Central memory CD4-positive, alpha-beta T cell (primary cell): ENCODE measurements at places on chromosomes 2 and 18.

DNA sequence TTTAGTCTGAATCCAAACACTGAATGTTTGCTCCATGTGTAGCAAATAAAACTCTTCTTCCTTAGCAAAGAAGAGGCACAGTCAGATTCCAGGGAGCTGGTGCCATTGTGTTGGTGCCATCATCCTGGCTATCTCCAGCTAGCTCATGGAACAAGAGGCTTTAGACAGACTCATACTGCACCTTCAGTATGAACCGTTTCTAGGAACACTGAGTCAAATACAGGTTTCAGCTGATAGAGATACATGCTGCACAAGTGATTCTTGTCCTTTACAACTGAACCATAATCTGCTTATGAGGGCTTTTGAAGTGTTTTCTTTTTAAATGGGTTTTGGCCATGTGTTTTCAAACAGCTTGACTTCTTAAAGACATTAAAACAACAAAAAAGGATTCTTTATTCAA, 57.9 kb downstream of the DYNC1I2 start:
- DNase-seq, result no peak

- DNase-seq, result peak; percentile 70
Measured at GRCh38 chr2:230866756-230867523, 2.2 kb downstream of the ITM2C start.

- DNase-seq, result no peak
Measured at GRCh38 chr2:183014005-183014404, 24.3 kb downstream of the NCKAP1 start.

DNA sequence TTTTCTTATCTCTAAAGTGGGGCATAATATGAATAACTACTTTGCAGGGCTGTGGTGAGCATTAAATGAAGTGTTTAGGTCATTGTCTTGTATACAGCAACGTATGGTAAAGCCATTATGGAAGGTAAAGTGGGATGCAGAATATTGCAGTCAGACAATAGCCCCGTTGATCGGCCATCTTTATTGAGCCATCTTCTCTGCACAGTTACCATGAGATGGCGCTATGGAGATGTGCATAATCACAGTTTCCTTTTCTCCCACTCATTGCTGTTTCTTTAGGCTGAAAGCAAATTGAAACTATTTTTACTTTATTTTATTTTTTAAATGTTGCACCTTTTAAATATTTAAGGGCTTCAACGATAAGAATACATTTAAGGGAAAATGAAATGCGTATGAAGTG, 108.9 kb downstream of the THSD7B start:
- DNase-seq, result no peak

GRCh38 chr2:30566631-30567030, 119.6 kb downstream of the LCLAT1 start:
- no peak for DNase-seq

DNA sequence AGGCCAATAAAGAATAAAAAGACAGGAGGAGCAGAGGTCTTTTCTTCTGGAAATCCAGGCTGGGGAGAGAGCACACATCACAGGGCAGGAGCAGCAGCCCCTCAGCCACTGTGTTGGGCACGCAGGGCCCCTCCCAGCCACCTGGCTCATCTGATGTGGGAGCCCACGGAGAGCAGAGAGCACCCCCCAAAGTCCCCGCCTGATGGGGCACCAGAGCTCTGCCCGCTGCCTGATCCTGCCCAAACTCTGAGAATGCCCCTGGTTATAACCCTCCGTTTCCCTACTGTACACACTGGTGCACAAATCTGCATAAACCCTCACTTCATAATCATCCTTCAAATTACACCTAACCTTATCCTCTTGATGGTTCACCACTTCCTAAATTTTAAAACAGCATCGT, 111.3 kb downstream of the HDAC4 start:
- peak; percentile 36 for DNase-seq

DNA sequence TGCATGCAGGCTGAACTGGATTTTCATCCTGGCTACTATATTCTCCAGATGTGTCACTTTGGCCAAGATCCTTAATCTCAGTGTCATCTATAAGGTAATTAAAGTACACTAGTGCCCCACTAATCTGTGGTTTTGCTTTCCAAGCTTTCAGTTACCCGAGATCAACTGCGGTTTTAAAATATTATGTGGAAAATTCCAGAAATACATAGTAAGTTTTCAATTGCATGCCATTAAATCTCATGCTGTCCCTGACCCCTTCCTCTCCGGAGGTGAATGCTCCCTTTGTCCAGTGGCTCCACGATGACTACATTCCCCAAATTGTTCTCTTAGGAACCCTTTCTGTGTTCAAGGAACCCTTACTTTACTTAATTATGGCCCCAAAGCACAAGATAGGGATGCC, 5.3 kb upstream of the TYMS start:
- DNase-seq, result no peak

- DNase-seq, result peak; percentile 40
Measured at GRCh38 chr2:7672027-7672684, 754.9 kb downstream of the RNF144A start.

DNA sequence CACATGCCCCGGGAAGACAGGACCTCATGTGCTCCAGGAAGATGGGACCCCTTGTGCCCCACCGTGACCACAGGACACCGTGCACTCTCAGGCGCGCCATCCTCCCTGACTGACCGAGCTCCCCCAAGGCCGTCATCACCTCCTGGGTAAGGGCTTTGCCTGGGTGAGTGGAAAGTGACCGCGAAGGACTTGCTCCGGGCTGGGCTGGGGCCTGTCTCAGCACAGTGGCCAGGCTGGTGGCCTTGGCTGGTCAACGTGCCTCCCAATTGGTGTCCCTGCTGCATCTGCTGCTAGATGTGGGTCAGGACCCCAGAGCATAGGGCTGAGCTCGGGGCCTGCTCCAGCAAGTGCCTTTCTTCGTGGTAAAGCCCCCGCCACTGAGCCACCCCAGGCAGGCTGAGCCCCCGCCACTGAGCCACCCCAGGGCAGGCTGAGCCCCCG, 69.7 kb upstream of the CTDP1 start:
- no peak for DNase-seq

DNA sequence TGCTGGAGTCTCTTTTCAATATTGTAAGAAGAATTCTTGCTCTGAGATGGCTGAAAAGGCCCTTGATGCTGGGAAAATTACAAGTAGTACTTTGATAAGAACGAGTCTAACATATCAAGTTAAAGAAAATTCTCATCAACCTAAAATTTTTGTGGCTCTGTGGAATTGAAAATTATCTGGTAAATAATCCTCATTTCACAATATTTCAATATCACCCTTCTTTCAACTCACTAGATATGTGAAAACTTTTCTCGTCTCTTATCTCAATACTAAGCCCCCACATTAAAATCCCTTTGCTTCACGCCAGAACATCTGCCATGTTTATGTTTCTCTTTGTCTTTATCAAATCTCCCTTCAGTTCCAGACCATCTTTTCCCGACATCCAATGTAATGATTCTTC, 448.8 kb downstream of the ZNF516 start:
- DNase-seq, result no peak

GRCh38 chr2:70471129-70471528, 82.5 kb downstream of the TGFA start:
- DNase-seq, result no peak

DNA sequence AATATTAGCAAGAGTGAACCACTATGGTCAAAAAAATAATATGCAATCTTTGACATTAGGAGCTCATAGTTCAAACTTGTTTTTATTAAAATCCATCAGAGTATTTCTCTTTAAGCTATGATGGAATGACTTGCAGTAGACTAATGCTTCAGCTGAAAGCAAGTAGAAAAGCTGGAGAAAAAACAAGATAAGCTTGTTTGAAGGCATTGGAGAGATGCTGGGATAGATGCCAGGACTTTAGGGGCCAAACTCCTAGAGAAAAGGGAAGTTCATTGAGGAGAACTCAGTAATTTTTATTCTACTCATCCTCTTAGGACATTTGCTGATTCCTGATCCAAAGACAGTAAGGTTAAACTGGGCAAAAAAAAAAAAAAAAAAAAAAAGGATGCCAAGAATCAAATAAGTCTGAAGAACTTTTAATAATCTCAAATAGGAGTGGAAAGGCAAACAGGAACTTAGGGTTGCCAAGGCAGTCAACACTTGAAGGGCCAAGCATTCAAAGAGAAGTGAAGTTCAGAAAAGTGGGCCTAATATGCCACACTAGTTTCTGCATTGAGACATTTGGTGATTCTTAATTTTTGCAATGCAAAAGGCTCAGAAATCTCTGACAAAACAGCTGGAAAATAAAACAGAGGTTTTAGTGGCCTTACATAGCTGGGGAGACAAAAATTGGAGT, 19.7 kb upstream of the AFF3 start:
- DNase-seq, result no peak

- DNase-seq, result no peak
Measured at GRCh38 chr18:47036298-47036874, 965 bp upstream of the ELOA2 start.

DNA sequence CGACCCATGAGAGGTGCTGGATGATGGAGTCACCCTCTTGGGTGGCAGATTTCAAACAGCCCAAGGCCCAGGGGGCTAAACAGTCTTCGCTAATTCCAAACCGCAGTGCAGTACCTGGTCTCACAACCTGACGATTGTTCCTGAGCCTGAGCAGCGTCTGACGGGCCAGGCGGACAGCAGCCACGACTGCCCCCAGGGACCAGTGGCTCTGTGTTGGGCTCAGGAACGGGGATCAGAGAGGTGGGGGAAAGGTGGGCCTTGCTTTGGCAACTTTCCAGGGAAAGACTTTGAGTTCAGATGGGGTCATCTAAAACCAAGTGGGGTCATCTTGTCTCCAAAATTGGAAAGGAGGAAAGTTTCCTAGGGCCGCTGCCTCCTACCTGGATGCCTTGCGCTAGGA, 492 bp downstream of the COLEC11 start:
- no peak for DNase-seq

- no peak for DNase-seq
Measured at GRCh38 chr2:14567561-14567960, 65.0 kb upstream of the LRATD1 start.

DNA sequence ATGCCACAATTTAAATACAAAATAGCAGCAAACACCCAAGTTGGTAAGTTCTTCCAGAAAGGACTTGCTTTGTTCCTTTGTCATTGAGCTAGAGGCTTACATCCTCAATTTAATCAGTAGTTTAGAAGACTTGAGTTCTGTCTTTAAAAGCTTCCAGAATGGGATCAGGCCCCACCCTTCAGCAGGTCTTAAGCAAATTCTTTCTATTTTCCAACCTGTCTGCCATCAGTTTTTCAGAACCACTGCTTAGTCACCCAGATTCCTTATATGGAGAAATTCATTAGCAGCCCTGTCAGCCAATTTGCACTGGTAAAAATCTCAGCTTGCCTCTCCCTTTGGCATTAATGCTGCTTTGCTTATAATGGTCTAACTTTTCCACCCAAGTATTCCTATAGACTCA, 263.6 kb upstream of the HNMT start:
- DNase-seq, result no peak

DNA sequence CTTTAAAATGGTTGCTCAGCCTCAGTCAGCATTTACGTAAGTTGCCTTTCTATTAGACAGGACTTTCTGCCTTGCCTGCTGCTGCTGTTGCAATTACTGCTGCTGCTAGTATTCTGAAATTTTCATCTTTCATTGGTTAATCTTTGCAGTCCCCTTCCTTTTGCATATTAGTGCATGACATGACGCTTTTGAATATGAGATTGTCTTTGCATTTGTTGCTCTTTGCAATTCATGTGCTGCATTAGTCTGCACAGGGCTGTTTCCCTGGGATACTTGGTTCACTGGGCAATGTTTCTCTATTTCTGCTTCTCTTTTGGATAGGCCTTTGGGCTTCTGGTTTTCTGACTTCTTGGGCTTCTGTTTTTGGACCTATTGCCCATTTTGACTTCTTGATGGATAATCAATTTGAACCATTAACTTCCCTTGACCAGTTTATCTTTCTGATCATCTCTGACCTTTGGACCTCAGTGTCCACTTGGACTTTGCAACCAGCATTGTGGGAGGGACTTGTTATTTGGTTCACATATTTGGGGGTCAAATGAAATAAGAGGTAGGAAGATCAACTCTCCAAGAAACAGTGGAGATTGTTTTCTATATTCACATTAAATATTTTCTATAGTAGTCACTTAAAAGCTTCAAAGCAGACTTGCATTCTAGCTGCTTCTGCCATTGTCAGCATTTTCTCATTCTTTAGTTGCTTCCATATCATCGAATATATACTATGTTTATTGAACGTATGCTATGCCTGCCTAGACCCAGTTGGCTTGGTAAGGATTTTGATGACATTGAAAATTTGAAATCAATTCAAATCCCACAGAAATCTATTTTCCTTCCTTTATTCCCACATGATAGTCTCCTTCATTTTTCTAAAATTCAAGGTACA, 12.5 kb upstream of the BUB1 start:
- no peak for DNase-seq

DNA sequence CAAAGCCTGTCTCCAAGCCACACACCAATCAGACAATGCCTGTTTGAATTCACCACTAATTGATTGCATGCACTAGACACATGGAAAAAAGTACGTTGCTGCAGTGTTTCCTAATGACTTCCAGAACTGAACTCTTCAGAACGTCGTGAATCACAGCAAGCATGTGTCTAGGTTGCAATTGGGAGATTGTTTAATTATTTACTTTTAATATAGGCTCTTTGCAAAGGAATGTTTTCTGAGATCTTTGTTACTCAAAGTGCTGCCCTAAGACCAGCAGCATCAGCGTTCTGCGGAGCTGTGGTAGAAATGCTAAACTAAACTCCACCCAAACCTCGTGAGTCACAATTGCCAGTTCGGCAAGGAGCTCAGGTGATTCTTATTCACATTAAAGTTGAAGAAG, 52.7 kb upstream of the CCDC68 start:
- no peak for DNase-seq

- no peak for DNase-seq
Measured at GRCh38 chr2:179936141-179936540, 71.0 kb downstream of the CWC22 start.

- DNase-seq, result no peak
Measured at GRCh38 chr18:57984490-57985115, 59.4 kb upstream of the NEDD4L start.

DNA sequence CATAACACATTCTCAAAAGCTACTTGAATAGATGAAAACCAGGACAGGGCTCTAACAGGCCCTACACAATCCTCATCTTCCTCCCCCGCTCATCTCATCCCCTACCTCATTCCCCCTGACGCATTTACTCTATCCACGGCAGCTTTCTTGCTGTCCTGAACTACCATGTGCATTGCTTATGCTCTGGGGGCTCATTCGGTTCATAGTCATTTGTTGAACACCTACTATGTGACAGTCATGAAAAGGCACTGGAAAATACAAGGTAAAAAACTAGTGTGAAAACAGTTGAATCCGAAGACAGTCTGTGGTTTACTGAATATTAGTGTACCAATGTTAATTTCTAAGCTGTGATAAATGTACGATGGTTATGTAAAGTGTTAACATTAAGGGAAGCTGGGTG, 797 bp downstream of the EIPR1 start:
- DNase-seq, result no peak

- no peak for DNase-seq
Measured at GRCh38 chr18:62720048-62720447, 4.7 kb downstream of the PHLPP1 start.

DNA sequence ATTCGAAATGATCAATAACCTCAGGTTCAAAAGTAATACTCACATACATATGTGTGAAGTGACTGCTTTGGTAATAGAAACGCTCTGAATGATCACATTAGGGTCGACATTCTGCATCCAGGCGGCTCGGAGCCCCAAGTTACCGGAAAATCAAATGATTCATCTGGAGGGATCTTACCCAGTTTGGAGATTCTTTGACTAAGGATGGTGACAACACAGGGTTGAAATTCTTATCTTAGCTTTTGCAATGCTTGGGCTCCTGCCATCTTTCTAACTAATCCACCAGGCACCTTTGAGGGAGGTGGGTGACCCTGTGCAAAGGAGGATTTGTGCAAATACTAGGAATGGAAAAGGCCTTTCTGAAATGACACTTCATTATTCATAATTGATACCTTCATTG, 10.8 kb downstream of the GBX2 start:
- no peak for DNase-seq

GRCh38 chr2:195092341-195092740, 564.7 kb upstream of the SLC39A10 start:
- no peak for DNase-seq
